ENCODE measurements at places on chromosomes 11 and 22.

- no peak overlapping the region for H3K27ac ChIP-seq
- H3K4me1 ChIP-seq, result no peaks in the 10 kb centered on the region
- DNase-seq, result no peak
- H3K36me3 ChIP-seq, result peaks cover 98% of the 10 kb centered on the region
Observed at GRCh38 chr11:72009156-72009555, 10.4 kb downstream of the IL18BP start.

DNA sequence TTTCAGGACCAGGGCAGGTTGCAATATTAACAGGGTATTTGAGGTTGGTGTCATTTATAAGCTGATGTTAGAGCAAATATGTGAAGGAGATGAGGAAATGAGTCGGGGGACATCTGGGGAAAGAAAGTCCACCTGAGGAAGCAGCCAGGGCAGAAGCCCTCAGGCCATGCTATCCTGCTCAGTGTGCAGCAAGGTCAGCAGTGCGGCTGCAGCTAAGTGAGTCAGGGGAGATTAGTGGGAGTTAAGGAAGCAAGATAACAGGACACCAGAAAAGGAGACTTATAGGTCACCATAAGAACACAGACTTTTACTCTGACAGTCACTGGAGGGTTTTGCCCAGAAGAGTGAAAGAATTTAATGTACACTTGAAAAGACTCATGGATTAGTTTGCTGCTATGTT lies 468.9 kb downstream of the NTM start:
- no peaks in the 10 kb centered on the region for H3K4me1 ChIP-seq
- no peak for DNase-seq
- H3K36me3 ChIP-seq, result no peaks in the 10 kb centered on the region
- H3K27me3 ChIP-seq, result no peaks in the 10 kb centered on the region

DNA sequence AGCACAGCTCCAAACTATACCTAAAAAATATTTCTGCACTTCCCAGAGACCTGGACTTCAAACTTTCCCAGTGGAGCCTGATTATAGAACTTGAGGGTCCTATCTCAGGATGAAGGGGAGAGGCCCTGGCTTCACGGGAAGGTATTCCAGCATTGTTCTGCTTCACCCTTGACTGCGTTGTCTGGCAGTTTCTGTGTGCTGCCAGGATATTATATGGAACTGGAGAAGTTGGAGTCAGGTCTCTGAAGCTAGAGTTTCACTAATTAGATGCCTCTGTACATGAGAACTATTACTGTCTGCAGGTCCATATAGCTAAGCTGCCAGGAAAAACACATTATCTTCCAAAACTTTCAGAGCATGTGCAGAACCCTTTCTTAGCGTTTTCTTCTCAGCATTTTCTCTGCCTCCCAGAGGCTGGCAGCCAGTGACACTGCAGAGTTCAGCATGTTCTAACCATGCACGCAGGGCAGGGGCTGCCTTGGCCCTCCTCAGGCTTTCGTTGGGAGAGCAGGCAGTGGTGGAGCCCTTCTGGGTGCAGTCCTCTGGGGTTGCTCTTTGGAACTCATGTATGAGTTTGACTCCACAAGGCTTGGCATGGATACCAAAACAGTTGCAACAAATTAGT lies 99.3 kb downstream of the CWC15 start:
- H3K27ac ChIP-seq, result no peak overlapping the region
- H3K4me3 ChIP-seq, result no peak overlapping the region
- H3K36me3 ChIP-seq, result no peaks in the 10 kb centered on the region
- H3K27me3 ChIP-seq, result no peaks in the 10 kb centered on the region
- no peaks in the 10 kb centered on the region for H3K4me1 ChIP-seq

GRCh38 chr11:91293119-91293518 lies 931.5 kb upstream of the FAT3 start:
- no peaks in the 10 kb centered on the region for H3K27me3 ChIP-seq
- H3K4me1 ChIP-seq, result no peaks in the 10 kb centered on the region
- no peak overlapping the region for H3K27ac ChIP-seq
- no peak for DNase-seq
- H3K4me3 ChIP-seq, result no peak overlapping the region

DNA sequence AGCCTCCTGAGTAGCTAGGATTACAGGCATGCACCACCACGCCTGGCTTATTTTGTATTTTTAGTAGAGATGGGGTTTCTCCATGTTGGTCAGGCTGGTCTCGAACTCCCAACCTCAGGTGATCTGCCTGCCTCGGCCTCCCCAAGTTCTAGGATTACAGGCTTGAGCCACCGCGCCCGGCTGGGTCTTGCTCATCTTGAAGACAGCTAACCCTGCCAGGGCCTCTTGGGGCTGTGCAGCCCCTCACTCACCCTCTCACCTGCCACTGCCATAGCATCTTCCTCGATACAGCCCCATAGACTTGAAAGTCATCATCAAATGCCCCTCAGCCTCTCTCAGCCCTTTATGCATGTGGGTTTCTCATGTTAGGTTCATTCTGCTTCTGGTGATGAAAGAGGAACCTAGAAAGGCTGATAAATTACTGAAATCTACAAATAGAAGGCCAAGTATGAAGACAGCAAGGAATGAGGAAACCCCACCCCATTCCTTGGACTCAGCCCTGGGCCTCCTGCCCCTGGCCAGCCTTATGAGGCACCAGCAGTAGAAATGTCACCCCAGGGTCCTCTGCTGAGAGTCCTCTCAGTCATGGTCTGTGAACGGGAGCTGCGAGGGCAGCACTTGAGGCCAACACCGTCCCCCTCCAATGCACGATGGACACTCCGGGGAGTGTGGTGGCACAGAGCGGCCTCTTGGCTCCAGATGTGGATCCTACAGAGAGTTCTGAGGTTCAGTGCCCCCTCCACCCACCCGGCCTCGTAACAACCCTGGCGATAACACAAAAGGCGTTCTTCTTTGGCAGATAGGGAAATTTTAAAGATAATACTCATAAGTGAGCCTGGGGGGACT lies 24.8 kb downstream of the SCGB1A1 start:
- H3K27ac ChIP-seq, result peak overlapping the region; percentile 88
- no peaks in the 10 kb centered on the region for H3K4me1 ChIP-seq
- H3K4me3 ChIP-seq, result no peak overlapping the region
- no peaks in the 10 kb centered on the region for H3K36me3 ChIP-seq
- H3K27me3 ChIP-seq, result no peaks in the 10 kb centered on the region

DNA sequence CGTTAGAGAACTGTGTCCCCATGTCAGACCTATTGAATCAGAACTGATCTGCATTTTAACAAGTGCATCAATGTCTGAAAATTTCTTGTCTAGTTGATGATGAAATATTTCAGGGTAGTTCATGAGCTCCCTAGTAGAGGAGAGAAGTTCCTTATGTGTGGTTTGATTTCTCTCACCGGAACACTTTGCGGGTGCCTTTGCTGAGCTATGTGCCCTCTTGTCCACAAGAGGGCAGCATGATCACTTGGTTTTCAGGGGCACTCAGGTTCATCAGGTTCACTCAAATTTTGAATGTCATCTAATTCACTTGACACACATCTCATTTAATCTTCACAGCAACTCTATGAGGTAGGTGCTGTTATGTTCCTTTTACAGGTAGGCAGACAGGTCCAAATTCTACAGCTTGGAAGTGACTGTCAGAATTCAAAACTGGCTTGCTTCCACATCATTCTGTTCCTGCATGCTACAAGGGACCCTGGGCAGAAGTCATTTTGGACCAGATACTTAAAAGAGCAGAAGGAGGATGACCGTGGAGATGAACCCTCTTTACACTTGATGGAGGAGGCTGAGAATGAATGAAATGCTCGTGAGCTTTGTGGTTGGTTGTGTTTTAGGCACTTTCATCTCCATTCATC lies 55.6 kb downstream of the P4HA3 start:
- DNase-seq, result peak; percentile 66
- peaks cover 33% of the 10 kb centered on the region for H3K36me3 ChIP-seq
- H3K27me3 ChIP-seq, result no peaks in the 10 kb centered on the region
- H3K27ac ChIP-seq, result no peak overlapping the region

GRCh38 chr22:35353318-35353717 lies 27.6 kb upstream of the HMOX1 start:
- H3K27ac ChIP-seq, result no peak overlapping the region
- DNase-seq, result no peak
- no peaks in the 10 kb centered on the region for H3K27me3 ChIP-seq

- no peak for DNase-seq
- no peak overlapping the region for H3K4me3 ChIP-seq
- no peak overlapping the region for H3K27ac ChIP-seq
- H3K27me3 ChIP-seq, result no peaks in the 10 kb centered on the region
- no peaks in the 10 kb centered on the region for H3K36me3 ChIP-seq
Observed at GRCh38 chr11:35118906-35119305, 20.1 kb upstream of the CD44 start.

DNA sequence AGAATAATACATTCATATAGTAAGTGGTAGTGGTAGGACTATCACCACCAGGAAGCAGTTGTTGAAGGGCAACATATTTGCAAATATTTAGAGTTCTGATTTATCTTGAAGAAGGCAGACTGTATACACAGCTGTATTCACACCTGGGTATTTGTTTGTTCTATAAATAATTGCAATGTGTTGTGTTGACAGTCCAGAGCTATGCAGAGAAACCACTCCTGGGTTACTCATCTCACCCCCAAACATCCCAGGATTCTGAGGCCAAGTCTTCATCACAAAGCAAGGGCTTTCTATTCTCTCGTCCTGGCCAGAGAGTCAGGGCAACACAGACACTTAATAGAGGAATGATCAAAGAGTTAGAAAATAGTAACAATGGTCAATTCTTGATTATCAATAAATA lies 102.1 kb upstream of the FAT3 start:
- no peaks in the 10 kb centered on the region for H3K4me1 ChIP-seq
- H3K4me3 ChIP-seq, result no peak overlapping the region
- H3K27ac ChIP-seq, result no peak overlapping the region
- no peak for DNase-seq
- no peaks in the 10 kb centered on the region for H3K27me3 ChIP-seq

- no peaks in the 10 kb centered on the region for H3K36me3 ChIP-seq
- peaks cover 3% of the 10 kb centered on the region for H3K4me1 ChIP-seq
- H3K4me3 ChIP-seq, result no peak overlapping the region
Observed at GRCh38 chr11:122441666-122442035, 213.9 kb upstream of the UBASH3B start.

GRCh38 chr11:77038825-77039326 lies 4.7 kb downstream of the B3GNT6 start:
- no peak overlapping the region for H3K27ac ChIP-seq
- no peak for DNase-seq
- no peaks in the 10 kb centered on the region for H3K36me3 ChIP-seq
- no peak overlapping the region for H3K4me3 ChIP-seq
- peaks cover 38% of the 10 kb centered on the region for H3K4me1 ChIP-seq
- H3K27me3 ChIP-seq, result peaks cover 16% of the 10 kb centered on the region

DNA sequence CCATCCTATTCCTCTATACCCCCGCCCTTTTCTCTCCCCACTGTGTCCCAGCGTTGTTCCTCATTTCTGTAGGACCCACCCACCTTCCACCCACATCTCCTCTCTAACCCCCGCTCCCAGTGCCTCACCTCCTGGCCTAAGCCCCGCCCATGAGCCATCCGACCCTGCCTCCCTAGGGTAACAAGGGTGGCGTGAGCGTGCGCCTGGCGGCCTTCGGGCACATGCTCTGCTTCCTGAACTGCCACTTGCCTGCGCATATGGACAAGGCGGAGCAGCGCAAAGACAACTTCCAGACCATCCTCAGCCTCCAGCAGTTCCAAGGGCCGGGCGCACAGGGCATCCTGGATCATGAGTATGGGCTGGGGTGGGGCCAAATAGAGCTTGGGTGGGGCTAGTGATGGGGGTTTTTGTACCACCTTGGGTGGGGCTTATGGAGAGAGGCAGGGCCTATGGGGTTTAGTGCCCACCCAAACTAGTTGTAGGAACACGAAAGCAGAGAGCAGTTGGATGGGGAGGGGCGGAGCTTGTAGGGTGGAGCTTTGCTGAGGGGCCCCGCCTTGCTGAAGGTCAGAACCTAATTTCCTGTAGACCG lies 4.5 kb downstream of the INPP5J start:
- no peak for DNase-seq
- no peaks in the 10 kb centered on the region for H3K36me3 ChIP-seq
- H3K4me3 ChIP-seq, result no peak overlapping the region
- H3K27ac ChIP-seq, result no peak overlapping the region

DNA sequence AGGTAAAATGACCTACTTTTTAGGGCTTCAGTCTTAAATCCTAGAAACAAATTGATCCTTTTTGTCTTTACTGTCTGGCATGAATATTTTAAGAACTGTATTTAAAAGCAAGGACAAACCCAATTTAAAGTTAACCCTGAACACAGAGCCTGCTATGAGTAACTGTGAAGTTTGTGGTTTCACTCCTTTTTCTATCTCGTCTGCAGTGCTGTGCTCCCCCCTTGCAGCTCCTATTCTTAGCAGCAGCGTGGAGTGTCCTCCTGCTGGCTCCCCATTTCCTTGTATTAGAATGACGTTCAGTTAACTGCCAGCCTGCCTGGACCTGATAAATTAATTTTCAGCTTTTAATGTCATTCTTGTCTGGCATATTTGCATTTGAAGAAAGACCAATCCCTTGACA lies 40.0 kb upstream of the LRRC4C start:
- no peak overlapping the region for H3K4me3 ChIP-seq
- H3K36me3 ChIP-seq, result no peaks in the 10 kb centered on the region
- peaks cover 3% of the 10 kb centered on the region for H3K4me1 ChIP-seq
- H3K27ac ChIP-seq, result no peak overlapping the region
- no peak for DNase-seq

DNA sequence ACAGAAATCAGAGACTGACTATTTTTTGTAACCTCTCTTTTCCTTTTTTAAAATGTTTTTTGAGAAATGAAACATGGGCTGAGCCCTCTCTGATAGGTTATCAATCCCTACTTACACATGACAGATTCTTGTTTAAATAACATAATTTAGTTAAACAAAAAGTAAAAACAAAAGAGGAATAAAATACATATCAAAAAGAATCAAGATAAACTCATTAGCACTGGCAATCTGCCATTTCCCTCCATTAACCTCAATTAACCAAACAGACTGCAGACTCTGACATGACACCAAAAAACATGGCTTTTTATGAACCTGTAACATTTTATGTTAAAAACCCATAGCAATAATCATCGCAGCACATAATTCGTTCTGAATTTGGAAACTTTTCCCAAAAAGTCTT lies 284.4 kb upstream of the MTNR1B start:
- no peak overlapping the region for H3K4me3 ChIP-seq
- no peak for DNase-seq
- H3K27ac ChIP-seq, result no peak overlapping the region
- no peaks in the 10 kb centered on the region for H3K36me3 ChIP-seq
- no peaks in the 10 kb centered on the region for H3K27me3 ChIP-seq
